Skin of body (tissue), 3 donors: ENCODE measurements at places on chromosomes 11 and 22. TPM values are rescaled to one million over a fixed set of nuclear protein-coding genes. Genes with fewer than 3 reads are reported as not detected.

DNA sequence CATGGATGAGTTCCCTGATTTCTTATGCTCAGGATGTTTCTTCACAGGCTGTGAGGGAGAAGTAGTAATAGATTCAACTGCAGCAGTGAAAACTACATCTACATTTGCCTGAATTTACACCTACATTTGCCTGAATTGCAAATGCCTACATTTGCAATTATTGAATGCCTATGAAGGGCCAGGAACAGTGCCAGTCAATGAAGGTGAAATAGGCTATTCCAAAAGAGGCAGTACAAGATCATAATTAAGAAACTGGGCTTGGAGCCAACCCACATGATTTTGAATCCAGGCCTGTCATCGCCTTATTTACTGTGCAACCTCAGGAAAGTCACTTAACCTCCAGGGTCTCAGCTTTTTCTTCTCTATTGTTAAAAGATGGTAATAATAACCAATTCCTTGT is 1353.3 kb downstream of the FAM181B start:
- no peak for DNase-seq

GRCh38 chr11:64918017-64918416 is 1.0 kb upstream of the ATG2A start:
- DNase-seq, result peak; percentile 21

GRCh38 chr11:88157370-88157769 is 17.9 kb downstream of the RAB38 start:
- no peak for DNase-seq

DNA sequence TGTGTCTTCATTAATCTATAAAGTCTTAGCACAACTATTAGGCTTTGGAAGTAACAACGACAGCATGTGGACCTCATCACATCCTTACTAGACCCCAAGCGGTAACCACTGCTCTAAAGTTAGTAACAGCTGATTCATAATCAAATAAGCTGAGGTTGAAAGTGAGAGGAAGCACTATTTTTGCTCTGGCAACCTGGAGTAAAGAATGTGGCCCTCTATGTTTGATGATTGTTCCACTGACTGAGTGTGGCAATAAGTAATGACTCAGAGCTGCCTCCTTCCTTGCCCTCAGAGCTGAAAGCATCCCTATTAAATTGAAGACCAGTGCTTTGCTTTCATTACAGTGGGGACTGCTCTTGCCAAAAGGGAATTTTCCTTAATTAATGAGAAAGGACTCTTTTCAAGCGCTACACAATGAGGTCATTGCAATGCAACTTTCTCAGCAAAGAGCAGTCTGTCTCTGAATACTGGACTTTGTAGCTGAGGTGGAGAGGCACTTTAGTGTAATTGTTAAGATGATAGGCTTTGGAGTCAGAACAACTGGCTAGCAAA is 906.1 kb upstream of the RAG2 start:
- DNase-seq, result peak; percentile 0

- DNase-seq, result no peak
Measured at GRCh38 chr11:114098927-114099326, 39.4 kb downstream of the ZBTB16 start.

Gene TIGD3
- 0.20 TPM for total RNA-seq

DNA sequence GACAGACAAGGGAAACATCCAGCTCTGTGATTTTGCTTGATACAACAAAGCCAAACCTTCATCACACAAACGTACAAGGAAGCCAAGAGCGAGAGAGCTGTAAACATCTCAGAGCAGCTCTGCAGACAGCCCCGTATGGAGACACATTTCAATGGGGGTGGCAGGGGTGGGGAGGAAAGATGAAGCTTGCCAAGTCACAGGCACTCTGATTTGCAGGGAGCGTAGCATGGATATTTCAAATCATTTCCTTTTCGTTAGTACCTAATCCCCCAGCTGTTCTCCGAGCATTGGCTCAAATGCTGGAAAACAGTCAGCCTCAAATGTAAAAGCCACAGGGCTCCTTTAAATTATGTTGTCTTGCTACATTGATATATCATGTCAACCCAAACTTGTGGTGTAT is 458.9 kb upstream of the CADM1 start:
- peak; percentile 54 for DNase-seq

Gene MPZL3
- 26.1 TPM for total RNA-seq

DNA sequence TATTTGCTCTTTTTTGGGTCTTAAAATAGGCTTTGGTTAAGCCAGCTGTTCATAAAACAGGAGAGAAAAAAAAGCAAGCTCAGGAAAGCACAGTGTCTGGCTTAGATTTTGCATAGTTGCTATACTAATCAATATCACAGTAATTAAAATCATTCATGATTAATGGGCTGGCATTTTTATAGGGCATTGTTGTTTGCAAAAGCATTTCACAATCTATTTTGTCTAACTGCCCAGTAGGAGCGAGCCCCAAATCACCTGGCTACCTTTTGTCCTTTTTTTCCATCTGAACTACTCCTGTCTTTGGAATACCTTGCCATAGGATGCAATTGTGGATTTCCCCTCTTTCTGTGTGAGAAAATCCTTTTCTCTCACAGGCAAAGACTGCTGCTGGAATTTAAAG is 619.8 kb downstream of the JRKL start:
- DNase-seq, result no peak

Gene MEI1
- total RNA-seq, result 0.59 TPM

GRCh38 chr11:75214411-75214821 is 26.2 kb upstream of the TPBGL start:
- DNase-seq, result peak; percentile 11

Gene GLYAT
- not detected for total RNA-seq

DNA sequence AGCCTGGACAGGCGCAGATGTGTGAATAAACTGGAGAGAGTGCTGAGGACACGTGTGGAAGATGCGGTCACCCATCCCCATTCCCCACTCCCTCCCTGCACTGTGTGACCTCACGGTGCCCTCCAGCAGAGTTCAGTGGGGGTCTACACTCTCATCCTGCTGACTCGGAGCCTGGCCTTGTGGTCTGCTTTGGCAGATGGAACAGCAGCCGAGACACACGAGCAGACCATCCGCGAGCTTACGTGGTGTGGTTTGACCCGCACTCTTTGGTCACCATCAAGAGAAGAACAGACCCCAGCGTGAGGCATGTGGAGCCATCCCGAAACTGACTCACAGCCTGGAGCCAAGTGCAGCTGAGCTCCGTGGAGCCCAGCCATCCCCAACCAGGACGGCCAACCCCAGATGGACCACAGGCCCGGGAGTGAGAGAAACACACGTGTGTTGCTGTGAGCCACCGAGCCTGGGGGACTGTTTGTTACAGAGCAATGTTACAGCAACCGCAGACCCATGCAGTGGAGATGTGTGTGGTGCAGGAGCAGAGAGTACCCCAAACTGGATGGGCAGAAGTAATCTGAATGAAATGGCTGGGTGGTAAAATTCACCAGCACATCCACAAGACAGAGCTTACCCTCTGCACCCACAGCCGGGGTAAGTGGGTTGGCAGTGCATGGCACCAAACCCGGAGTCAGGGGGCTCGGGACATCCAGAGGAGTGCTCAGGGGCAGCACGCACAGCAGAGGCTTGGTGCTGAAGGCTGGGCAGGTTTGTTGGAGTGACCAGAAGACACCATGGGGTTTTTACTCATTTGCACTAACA is 90.7 kb downstream of the RTL6 start:
- DNase-seq, result no peak

GRCh38 chr11:22415476-22415875 is 77.3 kb downstream of the SLC17A6 start:
- peak; percentile 41 for DNase-seq

DNA sequence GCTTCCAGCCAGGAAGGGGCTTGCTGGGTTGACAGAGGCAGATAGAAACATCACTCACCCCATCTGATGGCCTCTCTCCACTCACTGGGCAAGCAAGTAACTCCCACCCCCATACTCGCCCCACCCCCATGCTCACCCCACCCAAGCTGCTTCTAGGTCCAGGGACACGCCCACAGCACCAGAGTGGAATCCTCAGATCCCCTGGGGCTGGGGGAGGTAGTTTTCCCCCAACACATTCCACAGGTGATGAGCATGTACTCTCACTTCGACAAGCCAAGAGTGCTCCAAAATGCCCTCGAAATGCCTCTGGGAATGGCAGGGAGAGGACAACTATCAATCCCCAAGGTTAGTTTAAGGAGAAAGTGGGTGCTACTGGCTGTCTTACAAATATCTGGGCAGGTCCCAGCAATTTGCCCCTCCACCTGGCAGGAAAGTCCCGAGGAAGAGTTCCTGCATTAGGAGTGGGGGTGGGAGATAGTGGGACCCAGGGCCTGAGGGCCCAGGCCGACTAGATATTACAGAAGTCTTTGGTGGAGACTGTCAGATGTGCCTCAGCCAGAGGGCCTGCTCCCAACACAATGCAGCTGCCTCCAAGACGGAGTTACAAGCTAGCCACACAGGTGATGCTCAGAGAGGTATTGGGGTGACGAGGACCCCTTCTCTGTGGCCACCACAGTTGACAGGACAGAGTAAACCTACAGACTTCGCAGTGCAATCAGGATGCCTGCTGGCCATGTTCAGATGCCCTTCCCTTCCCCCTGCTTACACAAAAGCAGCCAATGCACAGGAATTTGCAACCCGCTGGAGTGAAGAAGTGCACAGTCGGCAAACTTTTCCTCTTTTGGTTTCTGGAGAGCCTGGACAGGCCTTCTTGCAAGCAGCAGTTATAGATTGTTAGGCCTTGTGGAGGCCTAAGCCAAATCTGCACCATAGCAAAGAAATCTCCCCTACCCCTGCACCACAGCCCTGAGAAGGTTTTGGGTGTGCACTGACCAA is 2.9 kb upstream of the LMO1 start:
- no peak for DNase-seq
